ENCODE measurements at places on chromosomes 5 and 9.

GRCh38 chr9:127569886-127570401, 42.1 kb upstream of the STXBP1 start:
- peak; percentile 46 for DNase-seq

DNA sequence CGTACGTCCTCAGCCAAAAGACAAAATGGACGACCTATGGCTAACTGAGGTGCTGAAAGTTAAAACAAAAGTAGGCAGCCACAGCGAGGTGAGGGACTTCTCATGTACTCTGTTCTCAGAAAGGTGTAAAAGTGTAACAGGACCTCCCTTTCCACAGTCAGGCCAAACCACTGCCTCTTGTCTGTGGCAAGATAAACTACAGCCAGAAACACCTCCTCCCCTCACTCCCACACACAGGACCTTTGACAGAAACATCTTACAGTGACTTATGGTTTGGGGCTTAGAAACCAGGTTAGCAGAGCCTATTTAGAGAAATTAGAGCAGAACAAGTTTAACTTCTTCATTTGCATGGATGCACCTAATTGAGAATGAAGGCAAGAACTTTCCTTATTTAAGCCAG, 499.1 kb upstream of the GRIN3A start:
- DNase-seq = no peak

- DNase-seq = no peak
These were observed 399.2 kb upstream of the GRAMD2B start for GRCh38 chr5:126023994-126024441.

DNA sequence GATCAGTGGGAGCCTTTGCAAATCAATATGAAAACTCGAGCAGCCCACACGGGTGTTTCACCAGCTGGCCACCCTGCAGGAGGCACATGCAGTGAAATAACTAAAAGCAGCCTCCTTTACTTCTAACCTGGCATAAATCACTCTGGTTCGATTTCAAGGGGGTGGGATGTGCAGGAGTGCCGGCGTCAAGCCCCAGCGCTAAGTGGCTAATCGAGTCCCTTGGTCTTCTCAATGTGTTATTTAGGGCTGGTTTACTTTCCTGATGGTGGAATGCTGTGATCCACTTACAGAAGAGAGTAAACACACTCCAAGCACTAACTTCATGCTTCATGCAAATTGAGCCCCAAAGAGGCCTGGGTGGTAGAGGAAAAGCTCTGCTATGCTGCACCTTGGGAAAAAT, 109.4 kb downstream of the TMEM174 start:
- DNase-seq = no peak

DNA sequence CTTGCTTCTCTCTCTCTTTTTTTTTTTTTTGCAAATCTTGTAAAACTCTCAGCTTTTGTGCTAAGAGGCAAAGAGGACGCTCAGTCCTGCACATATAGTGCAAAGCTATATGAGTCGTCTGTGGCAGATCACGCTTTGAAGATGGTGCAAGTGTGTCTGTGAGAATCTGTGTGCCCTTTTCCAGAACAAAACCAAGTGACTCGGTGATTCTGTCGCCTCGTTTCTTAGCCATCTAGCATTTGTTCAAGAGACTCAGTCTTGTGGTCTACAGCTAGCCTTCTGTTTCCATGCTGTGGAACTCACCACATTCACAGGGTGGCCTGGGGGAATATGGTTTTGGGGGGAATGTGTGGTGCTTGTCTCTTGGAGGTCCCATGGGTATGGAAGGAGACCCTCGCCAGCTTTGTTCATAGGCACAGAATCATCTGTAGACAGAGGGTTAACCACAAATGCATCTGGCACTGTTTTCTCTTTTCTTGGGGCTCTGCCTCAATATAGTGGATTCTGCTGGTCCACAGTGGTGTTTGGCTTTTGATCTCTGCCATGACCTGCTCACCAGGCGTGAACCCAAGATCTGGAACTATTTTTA, 82.1 kb downstream of the C9orf152 start:
- DNase-seq = peak; percentile 13

GRCh38 chr9:131234799-131235479, 41.4 kb downstream of the FAM78A start:
- DNase-seq = no peak

GRCh38 chr5:8135742-8136141, 266.8 kb downstream of the MTRR start:
- DNase-seq = no peak

DNA sequence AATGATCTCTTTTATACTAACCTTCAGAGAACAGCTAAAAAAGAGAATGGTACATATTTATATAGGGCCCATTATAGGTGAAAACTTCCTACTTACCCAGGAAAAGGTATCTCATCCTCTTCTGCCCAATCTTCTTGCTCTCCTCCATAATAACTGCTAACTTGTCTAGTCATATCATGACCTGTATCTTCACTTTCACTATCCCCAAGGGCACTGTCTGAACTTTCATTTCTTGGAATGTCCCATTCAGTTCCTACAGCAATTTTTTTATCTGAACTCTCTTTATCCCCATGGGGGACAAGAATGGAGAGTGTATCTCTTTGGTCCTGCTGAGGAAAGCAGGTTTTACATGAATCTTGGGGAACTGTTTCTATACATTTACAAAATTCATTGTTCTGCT, 36.4 kb upstream of the RAPGEF6 start:
- DNase-seq = no peak

DNA sequence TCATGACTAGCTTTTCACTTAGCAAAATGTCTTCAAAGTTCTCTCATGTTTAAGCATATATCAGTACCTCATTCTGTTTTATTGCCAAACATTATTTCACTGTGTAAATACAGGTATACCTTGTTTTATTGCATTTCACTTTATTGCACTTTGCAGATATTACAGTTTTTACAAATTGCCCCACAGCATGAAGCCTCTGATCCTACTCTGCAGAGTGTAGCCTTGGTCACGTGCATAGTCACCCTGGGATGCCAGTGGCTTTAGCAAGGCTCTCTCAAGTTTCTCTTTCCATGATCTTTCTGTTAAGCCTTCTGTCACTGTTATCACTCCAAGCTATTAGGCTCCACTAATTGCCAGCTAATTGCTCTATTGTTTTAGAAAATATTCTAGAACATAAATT, 182.2 kb upstream of the GRIA1 start:
- DNase-seq = no peak

DNA sequence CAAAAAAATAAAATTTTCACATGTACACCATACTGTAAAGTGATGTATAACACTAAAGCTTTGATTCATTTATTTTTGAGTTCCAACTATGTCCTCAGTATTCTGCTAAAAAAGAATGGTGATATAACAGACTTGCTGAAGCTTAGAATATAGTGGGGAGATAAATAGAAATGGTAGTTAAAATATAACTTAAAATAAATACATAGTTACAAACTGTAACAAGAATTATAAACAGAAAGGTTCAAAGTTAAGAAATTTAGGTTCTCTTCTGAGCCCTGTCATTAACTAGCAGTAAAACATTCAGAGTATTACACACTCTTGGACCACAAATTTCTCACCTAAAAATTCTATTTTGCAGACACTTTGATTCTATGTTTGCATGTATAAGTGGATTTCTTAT, 392.1 kb downstream of the ANXA1 start:
- DNase-seq = no peak

DNA sequence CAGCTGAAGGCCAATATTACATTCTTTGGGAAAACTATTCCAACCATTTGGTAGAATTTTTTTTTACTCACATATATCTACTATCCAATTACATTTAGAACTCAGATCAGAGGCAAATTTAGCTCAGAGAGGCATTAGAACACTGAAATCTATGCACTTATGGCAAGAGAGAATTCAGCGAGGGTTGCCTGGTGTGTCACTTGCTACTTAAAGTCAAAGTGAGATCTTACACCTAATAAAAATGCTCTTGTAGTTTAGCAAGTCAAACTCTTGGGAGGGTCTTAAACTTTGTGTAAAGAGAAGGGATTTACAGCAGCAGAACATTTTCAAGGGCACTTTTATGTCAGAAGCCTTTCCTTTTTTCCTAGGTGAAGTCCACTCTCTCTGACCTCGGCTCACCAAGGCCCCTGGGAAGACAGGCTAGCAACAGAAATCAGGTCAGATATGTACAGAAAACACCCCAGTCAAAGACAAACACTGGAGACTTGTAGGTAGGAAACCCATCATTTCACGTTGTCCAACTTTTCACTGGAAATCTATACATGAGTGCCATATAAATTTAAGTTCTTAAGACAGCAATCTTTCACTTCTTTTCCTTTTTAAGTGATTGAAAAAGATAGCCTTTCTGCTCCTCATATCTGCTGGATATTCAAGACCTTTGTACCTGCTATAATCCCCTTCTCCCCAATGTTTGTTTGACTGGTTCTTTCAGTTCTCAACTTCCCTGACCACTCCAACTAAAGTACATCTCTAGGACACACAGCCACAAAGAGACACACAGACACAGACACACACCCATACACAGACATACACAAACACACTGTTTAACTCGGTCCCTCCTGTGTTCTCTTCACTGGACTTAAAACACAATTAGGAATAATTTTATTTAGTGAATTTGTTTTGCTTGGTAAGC, 635.8 kb downstream of the PDE4D start:
- no peak for DNase-seq

DNA sequence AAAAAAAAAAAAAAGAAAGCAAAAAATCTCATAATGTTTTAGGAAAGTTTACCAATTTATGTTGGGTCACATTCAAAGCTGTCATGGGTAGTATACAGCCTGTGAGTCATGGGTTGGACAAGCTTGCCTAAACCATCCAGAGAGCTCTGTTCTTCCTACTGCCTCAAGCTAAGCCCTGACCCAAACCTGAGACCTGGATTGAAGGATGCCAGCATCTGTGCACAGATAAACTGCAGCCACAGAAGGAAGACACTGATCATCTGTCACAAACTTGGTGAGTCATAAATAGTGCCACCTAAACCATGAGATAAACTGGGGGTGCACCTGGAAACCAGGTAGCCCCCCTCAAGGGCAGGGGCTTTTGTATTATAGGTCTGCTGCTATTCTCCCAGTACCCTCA, 31.0 kb downstream of the CSF2 start:
- no peak for DNase-seq

GRCh38 chr9:138028596-138028995, 151.0 kb downstream of the CACNA1B start:
- no peak for DNase-seq

GRCh38 chr5:157516006-157516405, 56.0 kb downstream of the NIPAL4 start:
- peak; percentile 19 for DNase-seq

GRCh38 chr9:128391956-128392301, 20.8 kb downstream of the URM1 start:
- no peak for DNase-seq

DNA sequence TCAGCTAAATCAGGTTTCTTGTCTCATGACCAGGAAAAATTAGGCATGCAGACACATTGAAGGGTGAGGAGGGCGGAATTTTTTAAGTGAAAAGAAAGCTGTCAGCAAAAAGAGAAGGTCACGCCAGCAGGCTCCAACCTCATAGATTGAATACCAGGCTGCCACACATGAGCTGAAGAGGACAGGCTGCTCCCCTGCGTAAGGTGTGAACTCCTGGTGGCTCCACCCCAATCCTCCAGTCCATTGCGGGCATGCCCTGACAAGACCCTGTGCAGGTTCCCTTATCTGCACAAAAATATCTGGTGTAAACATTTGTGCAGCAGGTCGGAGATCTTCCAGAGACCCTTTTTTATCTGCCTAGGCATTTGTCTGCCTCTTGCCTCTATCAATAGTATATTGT, 22.9 kb upstream of the TEX10 start:
- no peak for DNase-seq

GRCh38 chr5:124315741-124316415, 430.6 kb downstream of the ZNF608 start:
- no peak for DNase-seq

DNA sequence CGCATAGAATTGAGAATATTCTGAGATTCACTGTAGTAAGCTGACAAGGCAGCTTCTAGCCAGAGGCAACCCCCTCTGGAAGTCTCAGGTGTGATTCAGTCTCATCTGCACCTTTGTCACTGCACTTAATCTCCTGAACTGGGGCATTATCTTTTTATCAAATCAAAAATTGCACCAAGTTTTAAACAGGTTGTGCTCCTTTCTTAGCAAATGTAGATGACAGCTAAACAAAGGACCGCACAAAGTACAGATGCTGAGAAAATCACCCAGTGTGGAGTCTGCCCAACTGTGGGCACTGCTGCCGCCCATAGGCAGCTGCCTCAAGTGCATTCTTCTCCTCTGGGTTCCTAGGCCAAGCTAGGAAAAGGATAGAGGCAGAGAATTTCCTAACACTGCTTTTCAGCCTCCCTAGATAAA, 51.1 kb downstream of the STARD4 start:
- DNase-seq = no peak

DNA sequence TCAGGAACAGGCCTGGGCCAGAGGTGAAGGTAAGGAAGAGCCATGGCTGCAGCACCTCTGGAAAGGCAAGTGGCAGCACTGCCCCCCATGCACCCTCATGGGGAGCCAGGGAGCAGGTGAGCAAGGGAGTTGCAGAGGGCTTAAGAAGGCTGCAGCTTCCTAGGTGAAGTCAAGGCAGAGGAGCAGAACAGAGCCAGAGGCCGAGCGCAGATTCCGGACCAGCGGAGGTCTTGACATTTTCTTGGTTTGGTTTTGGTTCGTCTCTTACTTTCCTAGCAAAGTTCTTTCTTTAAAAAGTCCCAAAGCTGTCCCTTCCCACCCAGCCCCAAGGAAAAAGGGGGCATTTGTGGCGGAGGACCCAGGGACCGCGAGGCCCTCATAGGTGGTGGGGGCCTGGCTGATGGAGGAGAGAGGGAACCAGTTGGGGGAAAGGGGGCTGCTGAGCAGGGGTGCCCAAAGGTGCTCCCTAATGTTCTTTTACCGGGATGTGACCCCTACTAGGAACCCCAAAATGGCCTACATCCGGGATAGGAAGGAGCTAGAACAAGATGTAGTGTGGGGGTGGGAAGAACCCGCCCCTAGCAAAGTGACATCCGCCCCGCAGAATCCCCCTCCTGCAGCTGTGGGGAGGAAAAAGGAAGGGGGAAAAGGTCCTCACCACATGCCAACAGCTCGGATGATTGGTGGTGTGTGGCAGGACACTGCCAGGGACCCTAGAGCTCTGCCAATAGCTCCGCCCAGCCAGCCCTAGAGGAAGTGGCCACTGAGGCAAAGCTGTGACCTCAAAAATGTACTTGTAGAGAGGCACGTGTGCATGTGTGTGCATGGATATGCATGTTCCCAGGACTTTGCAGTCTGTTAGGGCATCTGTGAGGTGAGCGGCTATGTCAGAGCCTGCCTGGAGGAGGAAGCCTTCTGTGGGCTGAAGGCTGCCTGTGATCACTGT, 914 bp upstream of the CD72 start:
- DNase-seq = peak; percentile 89

Measured in activated CD8-positive, alpha-beta T cell treated with anti-CD3 and anti-CD28 coated beads for 36 hours (primary cell).